ENCODE measurements at places on chromosomes 4 and X.

DNA sequence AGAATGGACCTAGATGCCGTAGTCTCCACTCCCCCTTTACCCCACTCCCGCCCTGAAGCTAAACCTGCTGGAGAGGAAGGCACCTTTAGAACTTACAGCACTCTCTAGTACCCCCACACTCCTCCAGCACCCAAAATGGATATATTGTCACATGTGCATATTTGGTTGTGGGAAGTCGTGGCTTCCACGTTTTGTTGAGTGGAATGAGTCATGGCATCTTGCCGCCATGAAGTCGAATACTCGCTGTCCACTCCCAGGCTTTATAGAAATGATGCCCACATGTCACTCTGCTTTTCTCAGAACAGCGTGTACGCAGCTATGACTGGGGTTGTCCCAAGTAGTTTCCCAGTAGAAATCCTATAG is 545 bp downstream of the ABCE1 start:
- DNase-seq, result no peak

- DNase-seq, result no peak
These were observed 133.0 kb downstream of the KLHL8 start for GRCh38 chr4:87087420-87087819.

DNA sequence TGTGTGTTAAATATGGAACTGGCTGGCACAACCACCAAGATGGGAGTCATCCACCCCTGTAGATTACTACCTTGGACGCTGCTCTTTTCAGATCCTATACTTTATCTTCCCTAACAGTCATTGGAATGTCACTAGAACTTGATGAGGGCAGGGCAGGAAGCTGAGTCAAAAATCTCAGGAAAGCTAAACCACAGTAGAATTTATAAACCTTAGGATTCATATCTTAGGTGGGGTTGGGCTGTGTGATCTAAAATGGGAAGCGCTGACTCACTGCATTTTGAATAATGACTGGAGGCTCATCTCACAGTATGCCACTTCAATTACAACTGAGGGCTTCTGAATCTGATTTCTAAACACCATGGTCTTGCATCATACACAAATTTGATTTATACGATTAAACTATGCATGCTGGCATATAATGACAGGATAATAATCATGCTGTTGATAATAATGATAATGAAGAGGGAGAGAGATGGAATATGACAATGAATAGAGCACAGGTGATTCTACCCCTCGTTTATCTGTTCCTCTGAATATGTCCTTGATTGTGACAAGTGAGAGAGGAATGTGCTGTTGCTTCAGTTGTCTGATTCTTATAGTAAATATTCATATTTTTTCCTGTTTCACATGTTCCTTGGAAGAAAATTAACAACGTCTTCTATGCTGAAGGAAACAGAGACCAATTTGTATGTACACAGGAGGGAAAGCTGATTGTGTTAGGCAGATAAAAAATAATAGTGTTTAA is 270.3 kb upstream of the HS3ST1 start:
- DNase-seq, result no peak

- DNase-seq, result no peak
These were observed 9.1 kb downstream of the FGFR3 start for GRCh38 chr4:1802151-1802715.

DNA sequence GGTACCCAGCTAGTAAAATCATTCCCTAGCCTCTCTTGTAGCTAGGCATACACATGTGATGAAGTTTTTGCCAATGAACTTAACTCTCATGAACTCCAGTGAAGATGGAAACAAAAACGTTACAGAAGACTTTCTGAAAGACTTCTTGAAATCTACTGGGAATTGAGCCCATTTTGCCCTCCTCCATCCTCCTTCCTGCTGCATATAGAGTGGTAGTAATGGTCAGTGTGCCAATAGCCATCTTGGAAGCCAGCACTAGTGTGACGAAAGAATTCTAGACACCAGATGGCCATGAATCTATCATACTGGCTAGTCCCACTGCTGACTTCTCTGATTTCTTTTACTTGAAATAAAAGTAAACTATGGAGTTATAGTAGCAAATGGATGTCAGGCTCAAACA is 30.9 kb upstream of the PPA2 start:
- DNase-seq, result no peak

- DNase-seq, result no peak
These were observed 76.7 kb downstream of the SCD5 start for GRCh38 chr4:82721819-82722423.

GRCh38 chrX:134936542-134936941 is 54.2 kb upstream of the SMIM10 start:
- no peak for DNase-seq

DNA sequence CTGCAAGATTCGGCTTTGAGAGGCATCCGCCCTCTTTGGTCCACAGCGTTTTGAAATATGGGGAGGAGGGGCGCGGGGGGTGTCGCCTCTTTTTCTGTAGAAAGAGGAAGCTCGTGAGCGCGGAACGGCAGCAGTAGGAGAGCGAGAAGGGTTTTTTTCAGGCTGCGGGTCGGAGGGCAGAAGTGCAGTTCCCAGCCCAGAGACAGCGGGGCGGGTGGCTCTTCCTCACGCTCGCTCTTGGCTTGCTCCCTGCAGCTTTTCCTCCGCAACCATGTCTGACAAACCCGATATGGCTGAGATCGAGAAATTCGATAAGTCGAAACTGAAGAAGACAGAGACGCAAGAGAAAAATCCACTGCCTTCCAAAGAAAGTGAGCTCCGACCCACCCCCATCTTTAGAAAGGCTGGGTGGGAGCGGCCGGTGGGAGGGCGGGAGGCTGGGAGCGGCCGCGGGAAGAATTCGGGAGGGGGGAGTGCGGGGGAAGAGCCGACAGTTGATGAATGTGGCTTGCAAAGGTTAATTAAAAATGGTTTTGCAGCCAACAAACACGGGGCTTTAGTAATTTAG is 1.2 kb downstream of the TMSB4X start:
- DNase-seq, result peak; percentile 44

DNA sequence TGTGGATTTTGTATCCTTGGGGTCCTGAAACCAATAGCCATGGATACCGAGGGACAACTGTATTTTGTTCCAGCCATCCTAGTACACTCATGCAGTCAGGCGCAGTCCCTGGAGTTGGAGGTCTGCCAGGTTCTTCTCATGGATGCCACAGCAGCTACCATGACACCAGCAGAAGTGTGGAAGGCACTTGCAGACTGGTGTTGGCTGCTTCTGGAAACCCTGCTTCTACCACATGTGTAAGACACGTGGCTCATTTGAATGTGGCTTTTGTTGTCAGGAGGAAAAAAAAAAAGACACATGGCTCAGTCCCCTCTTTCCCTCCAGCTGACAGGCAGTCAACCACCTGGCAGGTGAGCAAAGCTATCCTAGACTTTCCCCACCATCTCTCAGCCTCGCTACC is 19.4 kb downstream of the DRD5 start:
- DNase-seq, result no peak

GRCh38 chr4:22485737-22486136 is 30.1 kb downstream of the ADGRA3 start:
- no peak for DNase-seq

- DNase-seq, result no peak
These were observed 378.9 kb downstream of the PPP1R2C start for GRCh38 chrX:42398967-42399631.

DNA sequence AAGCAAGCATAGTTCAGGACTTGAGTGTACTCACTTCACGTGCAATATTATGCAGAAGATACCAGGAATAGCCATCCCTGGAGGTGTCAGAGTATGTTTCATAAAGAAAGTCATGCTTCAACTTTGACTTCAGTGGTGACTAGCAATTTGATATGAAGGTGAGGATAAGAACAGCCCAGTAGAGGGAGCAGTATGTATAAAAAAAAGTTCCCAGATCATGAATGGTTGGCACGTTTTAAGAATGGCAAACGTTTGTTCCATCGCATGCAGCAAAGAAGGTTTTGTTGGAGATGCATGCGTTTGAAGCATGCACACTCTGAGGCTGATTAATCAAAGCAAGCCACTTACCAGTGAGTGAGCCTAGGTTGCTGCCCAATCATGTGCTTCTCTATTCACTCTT is 33.5 kb upstream of the SLITRK4 start:
- DNase-seq, result no peak

- no peak for DNase-seq
These were observed 151.0 kb downstream of the CBR4 start for GRCh38 chr4:168859100-168859499.

GRCh38 chr4:40199999-40200874 is 3.4 kb downstream of the RHOH start:
- DNase-seq, result no peak

- DNase-seq, result no peak
These were observed 10.4 kb downstream of the PDK3 start for GRCh38 chrX:24475480-24475879.

- no peak for DNase-seq
These were observed 9.5 kb downstream of the CYTL1 start for GRCh38 chr4:5009796-5010195.

DNA sequence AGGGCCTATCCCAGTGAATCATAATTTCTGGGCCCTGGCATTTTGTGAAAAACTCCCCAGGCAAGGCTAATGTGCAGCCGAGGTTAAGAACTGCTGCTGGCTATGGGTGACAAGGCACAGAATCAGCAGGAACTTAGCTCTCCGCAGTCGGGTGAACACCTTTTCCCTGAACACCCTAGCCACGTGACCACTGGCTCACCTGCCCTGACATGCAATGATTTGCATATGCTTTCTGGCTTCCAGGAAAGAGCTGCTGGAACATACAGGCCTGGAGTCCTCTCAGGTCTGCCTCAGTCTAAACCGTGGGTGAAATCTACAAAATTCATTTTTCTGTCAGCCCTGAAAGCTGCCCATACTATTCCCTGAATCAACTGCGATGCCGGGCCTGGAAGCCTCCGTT is 56.6 kb downstream of the ZNF827 start:
- no peak for DNase-seq

GRCh38 chr4:58587856-58588255 is 1477.7 kb upstream of the IGFBP7 start:
- DNase-seq, result no peak

GRCh38 chr4:137524725-137525369 is 7.4 kb downstream of the PCDH18 start:
- no peak for DNase-seq

GRCh38 chr4:54625391-54625790 is 32.4 kb upstream of the KIT start:
- peak; percentile 42 for DNase-seq

GRCh38 chr4:140427106-140427918 is at the start of gene CLGN:
Gene CLGN (minus strand): TSS chr4:140427648. CDS start chr4:140413078, 14,570 bp downstream.
- peak; percentile 38 for DNase-seq

- DNase-seq, result no peak
These were observed 242.7 kb upstream of the ETNPPL start for GRCh38 chr4:109005523-109005922.

- no peak for DNase-seq
These were observed 178.7 kb upstream of the FAT1 start for GRCh38 chr4:186902361-186902760.

DNA sequence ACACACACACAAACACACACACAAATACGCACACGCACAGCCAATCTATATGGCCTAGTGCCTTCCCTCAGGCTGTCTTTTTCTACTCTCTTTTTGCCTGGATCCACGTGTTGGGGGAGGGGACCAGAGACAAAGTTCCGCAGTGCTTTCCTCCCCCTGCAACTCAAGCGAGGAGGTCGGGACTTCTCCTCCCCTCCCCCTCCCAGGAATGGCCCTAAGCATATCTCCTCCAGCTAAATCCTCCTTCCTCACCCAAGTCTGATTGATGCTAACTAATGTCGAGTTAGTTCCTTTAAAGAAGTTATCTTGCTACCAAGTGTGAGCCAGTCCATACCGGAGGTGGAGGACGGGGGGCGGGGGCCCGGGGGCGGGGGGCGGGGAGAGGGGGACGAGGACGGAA is 141.2 kb upstream of the ZIC3 start:
- no peak for DNase-seq

DNA sequence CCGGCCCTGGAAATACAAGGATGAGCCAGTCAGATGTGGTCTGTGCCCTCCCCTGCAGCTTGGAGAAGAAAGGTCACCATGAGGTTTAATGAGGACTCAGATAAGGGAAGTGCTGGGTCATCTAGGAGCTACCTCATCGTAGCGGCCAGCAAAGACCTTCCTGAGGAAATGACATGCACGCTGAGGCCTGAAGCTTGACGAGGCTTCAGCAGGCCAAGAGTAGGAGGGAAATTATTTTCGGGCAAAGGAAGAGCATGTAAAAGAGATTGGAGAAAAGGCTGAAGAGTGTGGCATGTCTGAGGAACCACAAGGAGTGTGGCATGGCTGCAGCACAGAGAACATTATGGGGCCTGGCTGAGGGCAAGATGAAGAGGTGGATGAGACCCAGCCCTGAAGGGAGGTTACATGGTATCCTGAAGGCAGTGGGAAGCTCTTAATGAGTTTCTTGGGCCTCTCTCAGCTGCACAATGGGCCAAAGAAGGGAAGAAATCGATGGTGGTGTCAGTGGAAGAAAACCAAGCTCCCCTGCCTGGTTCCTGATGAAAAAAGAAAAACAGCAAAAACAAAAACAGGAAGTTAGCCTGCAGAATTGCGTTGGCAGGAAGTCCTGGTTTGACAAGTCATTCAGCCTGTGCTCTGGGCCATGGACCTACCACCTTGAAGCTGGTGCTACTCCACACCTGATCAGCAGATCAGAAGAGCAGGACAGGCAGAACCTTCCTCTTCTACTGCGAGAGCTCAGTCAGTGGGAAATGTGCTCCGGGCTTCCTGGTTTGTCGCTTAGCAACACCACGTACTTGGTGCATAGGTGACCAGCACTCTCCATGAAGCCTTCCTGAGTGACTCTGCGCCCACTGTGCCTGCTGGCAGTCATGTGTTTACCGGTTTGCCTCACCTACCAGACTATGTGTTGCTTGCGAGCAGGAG is 134.5 kb upstream of the KLF3 start:
- DNase-seq, result no peak

DNA sequence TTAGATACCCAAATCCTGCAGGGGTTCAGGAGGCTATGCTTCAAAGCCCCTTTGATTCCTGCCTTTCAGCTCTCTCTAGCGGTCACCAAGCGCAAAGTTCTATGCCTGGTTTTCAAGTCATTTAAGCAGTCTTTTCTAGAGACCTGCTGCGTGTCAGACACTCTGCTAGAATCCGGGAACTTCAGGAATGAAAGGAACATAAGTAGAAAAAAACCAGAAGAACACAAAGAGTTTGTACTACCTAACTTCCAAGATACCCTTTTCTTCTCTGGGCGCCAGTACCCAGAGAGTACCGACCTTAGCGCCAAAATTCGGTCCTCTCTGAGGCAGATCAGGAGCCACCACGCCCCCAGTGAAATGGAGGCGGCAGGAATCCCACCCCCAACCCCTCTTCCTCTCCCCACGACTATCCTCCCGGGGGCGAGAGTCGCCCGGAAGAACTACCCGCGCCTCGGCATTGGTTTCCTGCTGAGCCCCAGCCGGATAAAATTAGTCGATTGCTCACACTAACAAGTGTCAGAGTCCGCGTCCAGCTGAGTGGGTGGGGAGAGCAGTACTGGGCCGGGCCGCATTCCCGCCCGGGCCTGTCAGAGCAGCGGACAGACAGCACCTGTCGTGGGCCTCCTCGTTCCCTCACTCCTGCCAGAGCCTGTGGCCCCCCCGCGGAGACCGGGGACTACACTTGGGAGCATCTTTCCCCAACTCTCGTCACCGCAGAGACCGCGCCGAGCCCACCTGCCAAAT is 78.8 kb downstream of the RLIM start:
- peak; percentile 85 for DNase-seq
